AG10803 (cell line): ENCODE measurements at places on chromosomes 5 and 9.

DNA sequence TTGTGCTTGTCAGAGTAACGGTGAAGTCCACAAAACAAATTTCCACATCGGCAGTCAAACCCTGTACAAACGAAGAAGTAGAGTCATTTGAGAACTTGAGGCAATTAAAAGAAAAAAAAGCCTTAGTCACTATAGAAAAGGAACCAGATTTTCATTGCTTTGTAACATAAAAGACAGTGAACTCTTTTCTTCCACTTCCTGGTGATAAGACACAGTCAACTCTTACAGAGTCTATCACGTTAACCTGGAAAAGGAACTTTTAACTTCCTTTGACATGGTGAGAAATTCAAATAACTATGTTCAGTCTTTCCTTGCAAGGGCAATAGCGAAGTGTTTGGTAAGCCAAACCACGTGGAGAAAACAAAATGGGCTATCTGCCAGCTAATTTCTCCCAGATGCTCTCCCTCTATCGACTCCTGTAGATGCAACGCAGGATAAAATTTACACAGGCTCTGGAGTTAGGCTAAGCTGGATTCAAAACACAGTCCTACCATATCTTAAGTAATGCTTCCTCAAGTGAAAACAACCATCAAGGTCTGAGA, 8.9 kb downstream of the ZFAND5 start:
- peak; percentile 73 for DNase-seq

GRCh38 chr9:14221558-14221957, 92.4 kb downstream of the NFIB start:
- peak; percentile 87 for DNase-seq

- DNase-seq, result peak; percentile 44
Measured at GRCh38 chr9:114339130-114339908, 9.7 kb downstream of the ORM2 start.

DNA sequence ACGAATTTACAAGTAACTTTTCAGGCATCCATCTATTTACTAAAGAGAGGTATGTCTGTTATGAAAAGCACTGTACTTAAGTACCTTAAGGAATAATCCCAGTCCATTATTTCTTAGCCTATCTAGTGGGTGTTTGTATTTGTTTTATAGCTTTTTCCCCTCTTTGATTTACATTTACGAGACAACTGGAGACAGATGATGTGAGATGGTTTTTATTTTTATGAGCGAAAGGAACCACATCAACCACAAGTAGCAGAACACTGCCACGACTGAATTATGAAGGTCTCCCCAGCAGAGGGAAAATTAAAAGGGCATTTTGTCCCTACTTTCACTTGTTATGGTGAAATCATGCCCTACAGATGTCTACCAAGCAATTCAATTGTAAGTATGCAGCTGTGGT, 357.8 kb downstream of the NFIB start:
- peak; percentile 48 for DNase-seq

GRCh38 chr5:154513669-154514084, 35.6 kb upstream of the HAND1 start:
- peak; percentile 70 for DNase-seq

DNA sequence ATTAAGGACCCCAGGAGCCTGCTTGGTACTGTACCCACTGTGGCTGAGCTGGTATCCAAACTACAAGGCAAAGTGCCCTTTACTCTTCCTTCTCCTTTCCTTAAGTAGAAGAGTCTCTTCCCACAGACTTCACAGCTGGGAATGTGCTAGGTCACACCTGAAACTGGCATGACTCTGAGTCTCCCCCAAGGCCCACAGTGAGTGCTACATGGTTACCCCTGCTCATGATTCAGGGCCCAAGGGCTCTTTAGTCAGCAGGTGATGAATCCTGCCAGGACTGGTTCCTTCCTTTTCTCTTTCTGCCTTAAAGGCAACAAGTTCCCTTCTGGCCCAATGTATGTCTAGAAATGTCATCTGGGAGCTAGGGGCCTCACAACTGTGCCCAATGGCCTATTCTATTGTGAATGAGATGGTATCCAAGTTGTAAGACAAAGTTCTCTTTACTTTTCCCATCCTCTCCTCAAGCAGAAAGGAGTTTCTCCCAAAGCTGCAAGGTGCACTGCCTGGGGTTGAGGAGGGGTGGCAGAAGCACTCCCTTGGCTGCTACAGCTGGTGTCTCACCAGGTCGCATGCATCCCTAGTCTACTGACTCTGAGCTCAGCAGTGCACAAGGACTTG, 134.4 kb downstream of the TMEM38B start:
- DNase-seq, result no peak

GRCh38 chr5:55276771-55277170, 30.7 kb downstream of the DHX29 start:
- DNase-seq, result peak; percentile 1

GRCh38 chr9:116133163-116133562, 20.4 kb upstream of the PAPPA start:
- no peak for DNase-seq

DNA sequence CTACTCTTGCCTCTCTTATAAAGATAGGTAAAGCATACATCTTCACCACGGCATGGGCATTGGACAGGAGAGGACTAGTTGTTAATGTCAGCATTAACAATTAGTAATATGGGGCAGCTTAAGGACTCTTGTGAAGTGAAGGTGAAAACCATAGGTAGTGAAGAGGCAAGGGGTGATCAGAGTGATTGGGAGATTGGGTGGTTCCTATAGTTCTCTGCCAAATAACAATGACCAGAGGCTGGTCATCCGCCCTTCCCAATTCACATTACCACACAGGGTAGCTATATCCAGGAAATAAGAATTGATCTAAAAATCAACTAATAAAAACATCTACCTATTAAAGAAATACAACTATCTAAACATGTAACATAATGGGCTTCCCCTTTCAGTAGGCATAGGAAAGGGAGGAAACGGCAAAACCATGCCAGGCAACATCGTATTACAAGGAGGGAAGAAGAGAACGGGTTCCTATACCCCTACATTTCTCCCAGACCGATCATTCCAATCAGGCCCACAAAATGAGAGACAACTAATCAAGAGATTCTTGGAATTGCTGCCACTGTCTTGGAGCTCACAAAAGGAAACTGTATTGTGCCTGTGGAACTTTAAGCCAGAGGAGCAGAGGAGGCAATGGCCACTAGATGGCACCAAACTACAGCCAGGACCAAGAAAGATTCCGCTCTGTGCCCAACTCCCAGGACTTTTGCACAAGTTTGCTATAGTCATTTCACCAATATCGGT, 121.6 kb downstream of the FBXL17 start:
- peak; percentile 81 for DNase-seq

DNA sequence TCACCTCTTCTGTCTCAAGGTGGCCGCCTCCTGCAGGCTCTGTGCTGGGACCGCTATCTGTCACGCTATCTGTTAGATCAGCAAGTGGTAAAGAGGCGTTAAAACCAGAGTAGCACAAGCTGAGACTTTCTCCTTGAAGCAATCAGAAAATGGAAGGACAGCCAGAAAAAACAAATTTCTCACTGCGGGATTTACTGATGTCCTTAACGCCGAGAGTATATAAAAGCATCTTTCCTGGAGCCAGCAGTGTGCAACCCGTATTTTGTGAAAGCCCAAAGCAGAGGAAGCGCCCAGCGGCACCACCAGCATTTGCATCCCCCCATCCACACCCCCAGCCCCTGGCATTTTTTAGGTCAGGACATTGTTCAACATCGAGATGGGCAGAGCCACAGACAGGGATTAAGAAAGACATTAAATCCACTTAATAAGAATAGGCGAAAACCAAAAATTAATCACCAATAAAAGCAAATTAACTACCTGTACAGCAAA, 48.6 kb downstream of the DUSP1 start:
- no peak for DNase-seq

DNA sequence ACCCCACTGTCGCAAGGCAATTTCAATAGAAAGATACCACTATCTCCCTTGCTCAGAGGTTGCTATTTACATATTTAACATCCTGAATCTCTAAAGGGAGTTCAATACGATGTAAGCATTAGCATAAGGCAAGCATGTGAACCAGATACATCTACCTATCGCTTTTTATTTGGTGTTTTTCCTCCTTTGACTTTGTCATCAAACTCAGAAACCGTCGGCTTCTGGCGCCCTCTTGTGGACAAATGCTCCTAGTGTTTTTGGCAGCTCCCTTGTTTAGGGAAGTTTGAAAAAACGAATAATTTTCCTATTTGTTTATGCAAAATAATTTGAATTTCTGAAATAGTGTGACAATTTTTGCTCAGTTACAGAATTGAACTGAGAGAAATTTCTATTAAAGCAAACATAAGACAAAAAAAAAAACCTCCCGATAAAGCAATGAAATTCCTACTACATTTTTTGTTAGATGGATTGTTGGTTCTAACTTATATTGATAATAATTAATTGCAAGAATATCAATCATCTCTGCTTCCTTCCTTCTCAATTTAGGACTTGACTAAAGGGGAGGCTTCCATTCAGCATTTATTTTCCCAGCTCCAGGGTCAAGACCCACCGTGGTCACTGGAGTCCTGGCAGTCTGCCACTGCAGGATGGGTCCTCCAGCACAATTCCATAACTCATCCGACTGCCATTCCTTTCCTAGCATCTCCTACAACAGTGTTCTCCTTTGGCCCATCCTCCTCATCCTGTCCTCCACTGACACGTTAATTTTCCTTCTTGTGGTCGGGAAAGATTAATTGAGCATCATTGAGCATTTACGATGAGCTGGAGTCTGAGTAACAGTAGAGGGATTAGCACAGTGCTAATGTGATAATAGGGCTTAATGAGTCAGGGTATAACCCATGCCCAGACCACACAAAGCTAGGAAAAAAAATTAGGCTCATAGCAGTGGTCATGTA, 131.8 kb upstream of the CHD1 start:
- peak; percentile 59 for DNase-seq

DNA sequence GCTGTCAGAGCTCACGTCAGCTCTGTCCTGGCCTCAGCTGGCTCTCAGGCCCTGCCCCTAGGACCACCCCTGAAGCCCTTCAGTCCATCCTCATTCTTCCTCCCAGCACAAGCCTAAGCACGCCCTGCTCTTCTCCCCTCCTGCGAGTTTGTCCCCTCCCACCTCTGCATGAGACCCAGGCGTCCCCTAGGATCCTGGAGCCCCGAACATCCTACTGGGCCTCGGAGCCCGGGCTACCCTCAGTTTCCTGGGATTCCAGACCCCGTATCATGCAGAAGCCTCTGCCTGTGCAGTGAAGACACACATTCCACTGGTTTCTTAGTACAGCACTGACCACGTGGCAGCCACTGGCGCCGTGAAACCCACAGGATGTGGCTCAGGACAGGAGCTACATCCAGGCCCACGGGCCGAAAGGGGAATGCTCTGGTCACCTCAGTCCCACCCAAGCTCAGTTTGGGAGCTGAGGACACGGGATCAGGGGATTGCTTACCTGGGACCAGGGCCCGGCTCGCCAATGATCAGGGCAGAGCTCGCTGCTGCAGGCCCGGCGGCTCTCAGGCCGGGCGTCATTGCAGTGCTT, 64.2 kb downstream of the ZNF354C start:
- no peak for DNase-seq

DNA sequence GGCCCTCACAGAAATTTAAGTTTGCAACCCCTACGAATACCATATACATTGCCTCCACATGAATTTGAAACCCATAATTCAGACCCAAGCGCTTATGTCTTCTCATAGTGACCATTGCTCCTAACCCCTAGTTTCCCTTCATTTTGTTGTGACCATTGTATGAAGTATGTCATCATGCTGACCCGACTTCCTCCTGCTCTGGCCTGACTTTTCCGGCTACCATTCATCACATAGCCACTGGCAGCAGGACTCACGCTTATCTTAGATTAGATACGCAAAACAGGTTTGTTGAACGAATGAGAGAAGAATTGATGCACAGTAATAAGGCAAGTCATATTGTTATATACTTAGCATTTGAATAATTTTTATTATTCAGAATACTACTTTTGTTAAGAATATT, 345.4 kb downstream of the FBXL17 start:
- no peak for DNase-seq

GRCh38 chr9:126692041-126692758, 78.5 kb downstream of the LMX1B start:
- DNase-seq, result no peak

- DNase-seq, result peak; percentile 13
Measured at GRCh38 chr5:81207009-81207408, 26.1 kb upstream of the CKMT2 start.

GRCh38 chr5:77103457-77103856, 16.4 kb upstream of the ZBED3 start:
- no peak for DNase-seq

- DNase-seq, result peak; percentile 58
Measured at GRCh38 chr9:128555180-128555721, 2.9 kb downstream of the SPTAN1 start.

GRCh38 chr9:100229136-100229535, 123.6 kb downstream of the TEX10 start:
- no peak for DNase-seq

- DNase-seq, result no peak
Measured at GRCh38 chr5:7762267-7762666, 88.7 kb downstream of the CFAP90 start.

- peak; percentile 67 for DNase-seq
Measured at GRCh38 chr5:56269216-56269927, 36.2 kb upstream of the ANKRD55 start.

- no peak for DNase-seq
Measured at GRCh38 chr5:84597904-84598303, 213.2 kb upstream of the EDIL3 start.

GRCh38 chr5:83777856-83778255, 57.2 kb upstream of the HAPLN1 start:
- DNase-seq, result peak; percentile 24

- peak; percentile 51 for DNase-seq
Measured at GRCh38 chr5:34503379-34504253, 152.5 kb upstream of the RAI14 start.
